ENCODE measurements at places on chromosomes 1 and 21.
A peak's percentile ranks its signal among the peaks of the same experiment; 100 is the strongest.

- peak; percentile 13 for DNase-seq
These were observed at the start of gene AK5 for GRCh38 chr1:77281491-77282186. Gene AK5, plus strand, starts transcription at chr1:77282019. Its CDS starts 295 bp downstream, at chr1:77282314.

GRCh38 chr1:222455188-222455879, 92.6 kb downstream of the HHIPL2 start:
- DNase-seq: peak; percentile 55

GRCh38 chr1:70211541-70211940, 6.2 kb upstream of the LRRC40 start:
- DNase-seq: no peak

GRCh38 chr1:180597520-180597919, 34.3 kb upstream of the XPR1 start:
- DNase-seq: no peak

DNA sequence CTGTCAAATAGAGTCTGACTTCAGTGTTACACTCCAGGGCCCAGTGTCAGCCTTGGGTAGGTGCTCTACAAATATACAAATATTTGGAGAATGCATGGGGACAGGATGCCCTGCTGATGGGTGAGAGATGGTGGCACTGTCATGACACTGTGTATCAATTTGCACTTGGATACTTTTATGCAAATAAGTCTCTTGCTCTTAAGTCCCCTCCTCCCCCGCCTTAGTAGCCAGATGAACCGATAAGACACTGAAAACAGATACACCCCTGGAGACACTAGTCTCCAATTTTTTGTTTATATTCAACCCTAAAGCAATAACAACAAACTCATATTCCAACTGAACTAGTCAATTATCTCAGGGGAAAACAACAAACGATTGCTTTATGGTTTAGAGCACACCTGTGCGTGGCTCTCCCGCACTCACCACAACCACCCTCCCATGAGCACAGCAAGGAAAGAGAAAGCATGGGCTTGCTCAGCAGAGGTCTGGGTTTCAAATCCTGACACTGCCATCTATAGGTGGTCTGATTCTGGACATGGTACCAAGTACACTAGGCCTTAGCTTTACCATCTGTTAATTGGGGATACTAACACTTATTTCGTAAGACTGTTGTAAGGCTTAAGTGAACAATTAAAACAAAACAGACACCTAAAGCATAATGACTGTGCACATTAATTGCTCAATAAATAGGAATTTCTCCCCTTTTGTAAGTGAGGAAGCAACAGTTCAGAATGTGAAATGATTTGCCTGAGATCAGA, 50.3 kb downstream of the HIVEP3 start:
- DNase-seq: no peak

GRCh38 chr1:149903836-149904491, 4.6 kb downstream of the BOLA1 start:
- DNase-seq: no peak

GRCh38 chr1:85617633-85618100, 37.1 kb downstream of the CCN1 start:
- no peak for DNase-seq

GRCh38 chr1:224734261-224734935, 118.3 kb downstream of the CNIH3 start:
- DNase-seq: no peak

- no peak for DNase-seq
These were observed 183.3 kb upstream of the TMEM51 start for GRCh38 chr1:14970115-14970798.

DNA sequence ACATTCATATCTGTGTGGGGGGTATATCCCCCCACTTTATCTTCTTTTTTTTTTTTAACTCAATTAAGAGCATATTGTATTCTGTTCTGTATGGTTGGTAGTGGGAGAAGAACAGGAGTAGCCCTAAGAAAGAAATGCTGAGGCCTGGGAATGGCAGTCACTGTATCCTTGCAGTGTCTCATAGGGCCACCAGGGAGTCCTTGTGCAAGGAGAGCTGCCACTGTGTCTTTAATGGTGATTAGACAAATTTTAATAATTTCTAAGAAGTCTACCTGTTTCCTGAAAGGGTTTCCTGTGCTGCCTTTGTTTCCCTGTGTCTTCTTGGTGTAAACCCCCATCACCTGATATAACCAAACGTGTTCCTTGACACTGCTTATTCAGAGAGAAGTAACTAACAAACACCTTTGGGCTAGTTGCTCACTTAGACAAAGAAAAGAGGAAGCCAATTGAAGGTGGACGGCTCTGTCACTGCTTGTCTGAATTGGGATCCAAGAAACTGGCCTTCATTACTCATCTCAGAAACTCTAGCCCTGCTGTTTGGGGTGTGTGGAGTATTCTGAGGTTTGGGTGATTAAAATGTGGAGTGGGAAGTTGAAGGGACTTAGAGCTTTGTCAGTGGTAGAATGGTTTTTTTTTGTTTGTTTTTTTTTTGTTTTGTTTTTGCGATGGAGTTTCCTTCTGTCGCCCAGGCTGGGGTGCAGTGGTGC, 15.2 kb downstream of the GIPC2 start:
- DNase-seq: no peak

DNA sequence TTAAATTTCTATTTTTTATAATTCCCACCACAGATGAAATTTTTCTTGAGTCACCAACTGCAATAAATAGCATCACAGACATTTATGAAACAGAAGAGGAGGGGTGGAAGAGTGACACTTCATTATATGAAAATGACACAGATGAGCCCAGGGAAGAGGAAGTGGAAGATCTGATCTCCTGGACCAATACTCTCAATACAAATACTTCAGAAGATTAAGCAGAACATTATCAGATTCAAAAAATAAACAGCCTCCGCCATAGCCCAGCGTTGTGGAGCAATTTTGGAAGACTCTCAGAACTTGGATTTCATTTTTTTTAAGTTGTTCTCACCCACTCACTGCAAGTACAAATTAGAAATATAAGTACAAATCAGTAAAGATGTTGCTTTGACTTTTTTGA, 63.6 kb downstream of the UBE2U start:
- no peak for DNase-seq

DNA sequence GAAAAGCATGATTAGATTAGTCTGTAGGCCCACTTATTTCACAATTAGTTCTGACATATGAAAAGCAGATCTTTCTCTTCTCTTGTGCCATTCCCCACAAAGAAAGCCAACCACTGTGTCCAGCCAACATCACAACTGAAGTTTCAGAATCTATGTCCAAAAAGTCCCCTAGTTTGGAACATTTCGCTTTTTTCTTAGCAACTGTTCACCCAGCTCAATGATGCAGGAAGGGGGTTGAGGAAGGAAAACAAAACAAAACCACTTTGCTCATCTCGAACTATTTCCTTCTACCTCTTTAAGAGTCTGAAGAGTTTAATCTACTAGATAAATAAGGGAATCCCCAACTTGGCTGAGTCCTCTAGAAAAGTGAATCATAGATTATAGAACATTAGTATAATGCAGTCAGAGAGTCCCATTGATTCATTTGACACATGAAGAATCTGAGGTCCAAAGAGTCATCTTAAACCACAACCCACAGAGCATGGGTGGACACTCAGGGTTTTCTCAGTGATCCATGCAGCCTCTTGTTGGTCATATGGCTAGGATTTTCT, 159.3 kb upstream of the SGIP1 start:
- DNase-seq: no peak

DNA sequence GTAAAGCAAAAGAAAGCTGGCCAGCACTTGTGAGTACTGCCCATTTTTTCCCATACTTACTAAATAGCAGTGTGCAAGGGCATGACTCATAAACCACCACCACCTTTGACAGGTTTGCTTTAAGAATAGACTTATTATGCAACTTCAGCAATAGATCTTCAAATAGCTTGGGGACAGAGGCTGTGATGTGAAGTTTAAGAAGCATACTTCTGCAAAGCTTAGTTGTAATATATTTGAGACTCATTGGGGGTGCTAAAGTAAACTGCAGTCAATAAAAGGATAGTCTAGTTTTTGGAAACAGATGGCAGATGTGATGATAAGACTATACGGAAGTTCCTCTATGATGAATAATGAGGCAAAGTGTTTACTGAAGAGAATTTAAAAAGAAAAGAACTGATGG, 210.0 kb downstream of the PLA2G4A start:
- DNase-seq: no peak

DNA sequence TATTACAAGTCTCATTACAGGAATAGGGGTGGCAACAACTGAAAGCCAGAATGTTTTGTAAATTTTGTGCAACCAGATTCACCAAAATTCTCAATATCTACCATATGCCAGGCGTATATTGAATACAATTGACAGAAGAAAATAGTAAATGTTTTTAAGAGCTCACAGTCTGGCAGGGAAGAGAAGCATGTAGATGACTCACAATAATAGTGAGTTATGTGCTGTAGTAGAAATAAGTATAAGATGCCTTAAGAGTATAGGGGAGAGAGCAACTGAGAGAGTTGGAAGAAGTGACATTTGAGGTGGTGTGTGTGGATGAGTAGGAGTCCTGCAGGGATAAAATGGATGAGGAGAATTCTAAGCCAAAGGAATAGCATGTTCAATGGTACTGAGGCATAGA, 170.5 kb upstream of the FGGY start:
- no peak for DNase-seq

- DNase-seq: no peak
These were observed 79.7 kb downstream of the NGF start for GRCh38 chr1:115258302-115258866.

DNA sequence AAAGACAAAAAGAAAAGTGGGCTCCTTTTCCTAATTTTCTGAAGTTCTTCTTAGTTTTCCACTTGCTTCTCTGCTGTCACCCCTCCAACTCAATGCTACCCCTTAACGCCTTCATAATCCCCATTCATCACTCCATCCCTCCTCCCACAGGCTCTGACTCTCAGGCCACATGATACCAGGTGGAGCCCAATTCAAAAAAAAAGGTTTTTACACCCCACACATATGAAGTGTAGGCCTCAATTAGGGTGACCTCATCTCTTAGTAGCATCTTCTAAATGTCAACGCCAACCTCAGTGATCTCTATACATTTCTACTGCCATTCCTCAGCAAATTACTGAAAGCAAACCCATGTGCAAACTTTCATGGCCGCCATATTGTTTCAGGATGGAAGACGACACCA, 6.4 kb downstream of the SSBP3 start:
- DNase-seq: no peak

DNA sequence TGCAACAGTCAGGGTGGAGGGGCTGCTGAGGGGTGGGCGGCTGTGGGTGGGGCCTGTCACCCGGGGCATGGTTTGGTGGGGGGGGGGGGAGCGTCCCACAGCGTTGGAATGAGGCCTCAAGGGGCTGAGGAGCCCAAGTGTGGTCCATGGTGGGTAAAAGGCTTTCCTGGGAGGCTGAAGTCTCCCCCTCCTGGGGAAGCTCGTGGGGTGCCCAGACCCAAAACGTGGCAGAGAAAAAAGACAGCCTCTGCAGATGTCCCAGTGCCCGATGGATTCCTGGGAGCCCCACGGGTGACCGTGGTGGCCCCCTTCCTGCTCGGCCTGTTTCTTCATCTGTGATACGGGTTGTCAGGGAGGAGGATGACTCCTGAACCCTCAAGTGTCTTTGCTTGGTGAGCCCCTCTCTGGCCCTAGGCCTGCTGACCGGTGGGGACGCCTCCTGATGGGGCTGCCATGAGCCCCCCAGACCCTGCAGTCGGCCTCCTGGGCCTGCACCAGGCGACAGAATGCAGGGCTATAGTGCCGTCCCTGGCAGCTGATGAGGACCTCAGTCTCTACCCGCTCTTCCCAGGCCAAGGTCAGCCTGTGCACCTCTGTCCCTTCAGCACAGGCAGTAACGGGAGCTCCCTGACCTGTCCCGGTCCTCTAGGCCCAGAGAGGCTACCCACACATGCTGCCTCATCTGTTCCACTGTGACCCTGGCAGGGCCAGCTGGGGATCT, 1.1 kb downstream of the OBSCN start:
- no peak for DNase-seq

DNA sequence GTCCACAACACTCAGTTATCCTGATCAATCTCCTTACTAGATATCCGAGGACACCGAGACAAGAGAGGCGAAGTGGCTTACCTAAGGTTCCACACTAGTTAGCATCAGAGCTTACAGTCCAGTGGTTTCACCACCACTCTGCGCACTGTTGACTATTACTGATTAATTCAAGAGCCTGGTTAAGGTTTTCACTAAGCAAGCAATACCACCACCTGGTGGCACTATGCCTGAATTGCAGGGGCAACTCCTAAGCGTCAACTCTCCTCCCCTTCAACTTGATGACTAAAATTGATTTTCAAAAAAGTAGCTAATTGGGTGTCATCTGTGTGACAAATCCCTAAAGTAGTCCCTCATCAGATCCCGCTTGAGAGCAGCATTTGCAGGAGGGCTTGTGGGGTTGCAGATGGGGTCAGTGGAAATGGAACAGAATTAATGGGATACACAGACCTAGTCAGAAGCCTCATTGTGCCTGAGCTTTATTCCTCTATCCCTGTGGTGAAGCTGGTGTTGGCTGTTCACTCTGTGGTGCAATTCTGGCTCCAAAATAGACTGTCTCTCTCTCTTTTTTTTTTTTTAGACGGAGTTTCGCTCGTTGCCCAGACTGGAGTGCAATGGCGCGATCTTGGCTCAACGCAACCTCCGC, 9.1 kb downstream of the TTC22 start:
- peak; percentile 36 for DNase-seq

DNA sequence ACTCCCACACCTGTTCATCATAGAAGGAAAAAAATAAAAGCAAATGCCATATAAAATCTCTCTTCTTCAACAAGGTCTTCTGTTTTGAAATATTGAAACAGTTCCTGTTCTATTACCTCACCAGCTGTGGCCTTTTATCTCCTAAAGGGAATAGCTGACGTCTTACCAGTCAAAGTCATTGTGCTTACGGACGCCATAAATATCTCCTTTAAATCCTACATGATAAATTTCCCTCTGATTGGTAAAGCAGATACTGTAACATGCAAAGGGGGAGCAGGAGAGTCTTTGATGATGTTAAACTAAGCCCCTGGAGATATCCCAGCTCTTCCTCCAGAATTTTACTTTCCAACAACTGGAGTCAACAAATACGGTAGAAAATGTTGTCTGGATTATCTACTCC, 168.4 kb downstream of the ZC3H11B start:
- no peak for DNase-seq

- no peak for DNase-seq
These were observed 9.8 kb downstream of the RLF start for GRCh38 chr1:40171036-40171435.

- no peak for DNase-seq
These were observed 28.4 kb downstream of the CD48 start for GRCh38 chr1:160682983-160683865.

- DNase-seq: no peak
These were observed 40.8 kb upstream of the MPZL1 start for GRCh38 chr1:167681024-167681423.
